Spinal cord (tissue), 10 donors: ENCODE measurements at places on chromosomes 3 and 15. TPM values are rescaled to one million over a fixed set of nuclear protein-coding genes. Genes with fewer than 3 reads are reported as not detected.
A peak's percentile ranks its signal among the peaks of the same experiment; 100 is the strongest.

SCN5A gene
- 2.4 TPM for total RNA-seq

GOLGA6L4 gene
- 2.0 TPM for total RNA-seq

DNA sequence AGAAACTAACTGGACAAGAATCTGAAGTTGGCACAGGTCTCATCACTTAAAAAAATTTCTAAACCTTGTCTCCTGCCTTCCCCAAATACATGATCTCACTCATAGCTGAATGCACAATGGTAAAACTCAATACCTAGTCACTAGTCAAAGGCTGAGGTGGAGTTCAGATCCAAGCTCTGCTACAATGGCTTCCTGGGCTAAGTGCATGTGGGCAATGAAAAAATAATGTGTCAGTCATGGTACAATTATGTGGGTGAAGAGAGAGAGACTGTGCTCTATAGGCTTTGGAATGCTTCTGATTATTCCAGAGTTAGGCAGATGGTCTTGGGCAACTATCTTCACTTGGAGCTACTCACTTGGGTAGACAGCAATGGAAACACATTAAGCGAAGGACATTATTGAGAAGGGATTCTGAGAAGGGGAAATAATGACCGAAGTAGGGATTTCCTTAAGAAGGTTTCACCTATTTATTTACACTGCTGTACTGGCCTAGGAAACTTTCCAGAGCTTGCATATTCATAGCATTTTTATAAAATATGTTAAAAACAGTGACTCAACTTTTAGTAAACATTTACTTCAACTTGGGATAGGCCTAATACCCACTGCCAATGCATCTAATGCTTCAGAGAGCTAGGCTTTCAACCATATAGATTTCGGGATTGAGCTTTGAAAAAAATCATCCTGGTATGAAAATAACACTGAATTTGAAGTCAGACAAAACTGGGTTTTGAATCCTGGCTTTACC, 58.7 kb upstream of the PLXND1 start:
- DNase-seq, result no peak

DNA sequence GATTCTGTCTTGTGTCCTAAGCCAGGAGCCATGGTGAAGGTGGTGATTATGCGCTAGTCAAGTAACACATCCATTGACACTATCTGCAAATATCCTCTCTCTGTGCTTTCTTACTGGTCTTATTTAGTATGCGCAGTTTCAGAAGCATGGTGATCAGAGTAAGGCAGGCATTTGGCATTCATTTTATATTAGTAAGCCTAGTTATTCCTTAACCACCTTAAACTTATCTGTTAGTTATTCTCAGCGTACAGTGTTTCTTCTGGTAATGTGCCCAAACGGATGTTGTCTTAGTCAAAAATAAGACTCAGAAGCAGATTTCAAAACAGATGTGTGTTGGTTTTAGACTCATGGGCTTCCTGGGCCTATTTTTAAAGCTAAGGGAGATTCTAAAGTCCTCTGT, 329.2 kb downstream of the GRM7 start:
- DNase-seq, result no peak

DNA sequence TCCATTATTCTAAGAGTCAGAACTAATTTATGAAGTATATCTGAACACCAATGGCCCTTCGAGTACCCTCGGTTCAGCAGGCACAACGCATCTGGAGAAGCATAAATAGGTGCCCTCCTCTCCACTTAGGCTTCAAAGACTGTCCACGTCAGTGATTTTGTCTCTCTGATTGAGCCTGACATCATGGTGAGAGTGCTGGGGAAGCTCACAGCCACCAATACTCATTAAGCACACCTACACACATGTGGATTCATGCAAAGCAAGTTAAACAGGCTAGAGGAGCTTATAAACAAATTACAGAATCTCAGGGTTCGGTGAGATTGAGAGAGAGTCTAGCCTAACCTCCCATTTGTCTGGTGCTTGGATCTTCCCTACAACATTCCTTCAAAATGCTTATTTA, 3.6 kb downstream of the CLDN1 start:
- no peak for DNase-seq

- peak; percentile 78 for DNase-seq
Measured at GRCh38 chr3:72155391-72156064, 370.6 kb upstream of the PROK2 start.
